ENCODE measurements at places on chromosomes 7 and 10.

- no peak for DNase-seq
Observed at GRCh38 chr10:51708609-51709008, 9.2 kb upstream of the CSTF2T start.

- DNase-seq, result no peak
Observed at GRCh38 chr10:35503578-35503977, 101.6 kb upstream of the GJD4 start.

GRCh38 chr7:158536871-158537515, 50.6 kb downstream of the PTPRN2 start:
- peak; percentile 31 for DNase-seq

GRCh38 chr10:84217746-84218145, 7.6 kb downstream of the LRIT2 start:
- no peak for DNase-seq

Data from HL-60 (cell line).